ENCODE measurements at places on chromosomes 1 and 21.

GRCh38 chr1:201324306-201324705 lies 41.0 kb downstream of the PKP1 start:
- no peaks in the 10 kb centered on the region for H3K27me3 ChIP-seq
- H3K4me1 ChIP-seq: no peaks in the 10 kb centered on the region
- H3K27ac ChIP-seq: no peak overlapping the region
- no peak overlapping the region for H3K4me3 ChIP-seq
- no peak for DNase-seq

- no peaks in the 10 kb centered on the region for H3K27me3 ChIP-seq
- no peaks in the 10 kb centered on the region for H3K36me3 ChIP-seq
- no peak overlapping the region for H3K27ac ChIP-seq
- no peaks in the 10 kb centered on the region for H3K4me1 ChIP-seq
- no peak overlapping the region for H3K4me3 ChIP-seq
These were observed 34.0 kb downstream of the ATP5PF start for GRCh38 chr21:25700741-25701140.

DNA sequence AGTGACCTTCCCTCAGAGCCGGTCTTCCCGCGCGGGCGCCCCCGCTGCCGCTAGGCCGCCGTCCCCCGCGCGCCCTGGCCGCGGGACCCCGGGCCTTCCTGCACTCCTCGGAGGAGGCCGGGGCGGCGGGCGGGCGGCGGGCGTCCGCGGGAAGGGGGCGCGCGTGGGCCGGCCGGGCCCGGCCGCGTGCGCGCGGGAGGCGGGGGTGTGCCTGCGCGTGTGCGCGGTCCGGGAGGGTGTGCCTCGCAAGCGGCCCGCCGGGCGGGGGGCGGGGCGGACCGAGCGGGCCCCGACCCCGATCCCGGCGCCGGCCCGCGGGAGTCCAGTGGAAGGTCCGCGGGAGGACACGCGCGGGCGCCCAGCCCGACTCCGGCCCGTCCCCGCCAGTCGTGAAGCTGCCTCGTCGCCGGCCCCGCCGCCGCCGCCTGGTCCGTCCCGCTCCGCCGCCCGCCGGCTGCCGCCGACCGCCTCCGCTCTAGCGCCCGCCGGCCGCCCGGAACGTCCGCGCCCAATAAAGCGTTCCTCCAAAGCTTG lies 438 bp downstream of the MRPS6 start:
- no peaks in the 10 kb centered on the region for H3K27me3 ChIP-seq
- peak overlapping the region; percentile 89 for H3K4me3 ChIP-seq
- DNase-seq: peak; percentile 57

GRCh38 chr1:18463984-18464664 lies 16.6 kb upstream of the KLHDC7A start:
- H3K27ac ChIP-seq: no peak overlapping the region
- H3K4me3 ChIP-seq: no peak overlapping the region
- H3K4me1 ChIP-seq: no peaks in the 10 kb centered on the region
- DNase-seq: no peak
- H3K27me3 ChIP-seq: peaks cover 19% of the 10 kb centered on the region

GRCh38 chr21:38626306-38626705 lies 128.0 kb upstream of the ERG start:
- no peaks in the 10 kb centered on the region for H3K36me3 ChIP-seq
- DNase-seq: no peak
- no peaks in the 10 kb centered on the region for H3K27me3 ChIP-seq
- no peak overlapping the region for H3K4me3 ChIP-seq
- no peak overlapping the region for H3K27ac ChIP-seq

DNA sequence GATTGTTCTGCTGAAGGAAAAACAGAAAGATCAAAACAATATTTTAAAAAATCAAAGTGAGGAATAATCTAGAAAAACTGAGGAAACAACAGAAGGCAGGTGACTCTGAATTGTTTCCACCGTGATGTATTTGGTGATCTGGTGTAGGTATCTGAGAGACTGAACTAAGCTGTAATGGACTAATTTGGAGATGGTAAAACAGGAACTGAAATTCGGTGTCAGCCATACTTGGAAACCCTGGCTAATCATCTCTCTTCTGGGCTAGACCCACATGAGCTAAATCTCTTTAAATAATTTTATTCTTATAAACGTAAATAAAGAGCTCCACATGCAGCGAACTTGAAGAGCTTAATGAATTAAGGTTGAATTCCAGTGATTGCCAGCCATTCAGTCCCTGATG lies 1226.1 kb downstream of the NCAM2 start:
- H3K36me3 ChIP-seq: no peaks in the 10 kb centered on the region
- no peak for DNase-seq
- H3K27ac ChIP-seq: no peak overlapping the region
- no peaks in the 10 kb centered on the region for H3K27me3 ChIP-seq
